ENCODE measurements at places on chromosomes 12 and 14.
A peak's percentile ranks its signal among the peaks of the same experiment; 100 is the strongest.

- peak; percentile 89 for DNase-seq
These were observed at the start of gene FKBP4 for GRCh38 chr12:2794736-2795289. TSS of gene FKBP4 (plus strand) at chr12:2794970. CDS start at chr12:2795140, 170 bp downstream.

DNA sequence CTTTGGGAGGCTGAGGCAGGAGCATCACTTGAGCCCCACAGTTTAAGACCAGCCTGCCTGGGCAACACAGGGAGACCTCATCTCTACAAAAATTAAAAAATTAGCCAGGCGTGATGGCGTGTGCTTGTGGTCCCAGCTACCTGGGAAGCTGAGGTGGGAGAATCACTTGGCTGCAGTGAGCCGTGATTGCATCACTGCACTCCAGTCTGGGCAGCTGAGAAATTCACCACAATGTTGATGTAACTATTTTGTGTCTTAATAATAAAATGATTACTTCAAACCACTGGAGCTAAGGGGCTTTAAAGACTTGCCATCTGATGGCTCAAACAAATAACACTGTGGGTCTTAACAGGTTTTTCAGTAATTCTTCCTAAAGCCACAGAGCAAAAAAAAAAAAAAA is 10.8 kb downstream of the ERH start:
- no peak for DNase-seq

DNA sequence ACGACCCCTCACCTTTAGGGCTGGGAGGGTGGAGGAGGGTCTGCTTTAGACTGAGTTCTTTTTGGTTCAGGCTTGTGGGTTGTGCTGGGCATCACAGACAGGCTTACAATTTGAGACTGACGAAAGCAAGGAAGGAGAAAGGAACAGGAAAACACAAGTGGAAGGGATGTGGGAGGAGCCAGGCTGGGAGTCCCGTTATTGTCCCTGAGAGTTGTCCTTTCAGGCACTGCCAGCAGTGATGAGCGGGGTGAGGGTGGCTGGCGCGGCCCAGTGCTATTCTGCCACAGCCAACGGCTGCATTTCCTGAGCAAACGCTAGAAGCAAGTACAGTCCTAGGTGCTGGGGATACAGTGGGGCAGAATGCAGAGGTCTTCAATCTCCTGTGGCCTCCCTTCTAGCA is 29.2 kb upstream of the TSPAN9 start:
- DNase-seq: no peak

DNA sequence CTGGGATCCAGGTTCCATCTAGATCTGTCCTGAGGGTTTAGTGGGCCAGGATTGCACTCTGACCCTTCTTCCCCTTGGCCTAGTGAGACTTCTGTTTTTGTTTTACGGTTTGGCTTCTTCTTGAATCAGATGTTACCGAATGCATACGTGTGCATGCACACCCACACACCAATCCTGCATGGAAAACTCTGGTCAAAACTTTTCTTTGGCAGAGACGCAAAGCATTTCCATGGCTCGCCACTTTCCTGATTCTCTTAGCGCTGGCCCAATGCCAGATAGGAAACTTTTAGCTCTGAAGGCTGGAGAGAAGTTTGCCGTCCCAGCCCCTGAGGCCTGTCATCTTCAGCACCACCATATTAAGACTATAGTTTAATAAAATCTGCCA is 67.4 kb upstream of the ACTN1 start:
- DNase-seq: peak; percentile 88

GRCh38 chr12:41507286-41507685 is 319.2 kb downstream of the PDZRN4 start:
- no peak for DNase-seq

DNA sequence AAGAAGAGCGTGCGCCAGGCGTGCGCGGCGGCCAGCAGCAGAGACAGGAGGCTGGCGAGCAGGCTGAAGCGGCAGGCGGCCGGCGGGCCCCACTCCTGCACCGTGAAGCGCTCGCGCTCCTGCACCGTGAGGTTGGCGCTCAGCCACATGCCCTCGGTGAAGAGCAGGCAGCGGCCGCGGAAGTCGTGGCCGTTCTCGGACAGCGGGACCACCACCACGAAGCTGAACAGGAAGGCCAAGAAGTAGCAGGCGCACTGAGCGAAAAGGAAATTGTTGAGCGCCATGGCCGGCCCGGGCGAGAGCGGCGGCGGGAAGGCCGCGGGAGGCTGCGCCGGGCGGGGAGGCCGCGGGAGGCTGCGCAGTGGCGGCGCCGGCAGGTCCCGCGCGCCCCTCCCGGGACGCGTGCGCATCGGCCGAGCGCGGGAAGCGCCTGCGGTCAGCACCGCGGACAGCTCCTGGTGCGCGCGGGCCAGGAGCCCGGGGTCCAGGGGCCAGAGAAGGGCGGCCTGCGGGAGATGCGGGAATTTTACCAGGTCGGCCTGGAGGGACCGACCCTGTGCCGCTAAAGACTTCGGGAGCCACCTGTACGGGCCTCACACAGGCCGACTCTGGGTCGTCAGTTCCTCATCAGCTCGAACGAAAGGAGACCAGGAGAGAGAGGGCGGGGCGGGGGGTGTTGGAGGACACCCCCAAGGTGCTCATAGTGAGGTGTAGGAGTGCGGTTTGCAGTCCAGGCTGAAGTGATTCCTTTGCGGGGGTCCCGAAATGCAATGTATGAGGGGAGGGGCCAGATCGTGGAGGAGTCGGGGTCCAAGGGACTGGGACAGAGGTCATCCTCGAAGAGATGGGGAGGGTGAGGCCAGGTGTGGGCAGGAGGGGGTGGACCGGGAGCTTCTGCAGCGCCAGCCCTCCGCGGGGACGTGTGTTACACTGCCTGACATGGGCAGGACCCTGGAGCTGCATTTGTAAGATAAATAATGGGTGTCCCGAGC is at the start of gene TMEM179:
TMEM179 (minus strand) TSS at position 315 of the 992 bp plus-strand sequence; CDS start at position 284, 31 bp downstream.
- peak; percentile 80 for DNase-seq

- no peak for DNase-seq
These were observed 15.7 kb upstream of the HMGA2 start for GRCh38 chr12:65808580-65808979.

GRCh38 chr12:27524839-27525753 is 1.1 kb downstream of the PPFIBP1 start:
- DNase-seq: peak; percentile 82

DNA sequence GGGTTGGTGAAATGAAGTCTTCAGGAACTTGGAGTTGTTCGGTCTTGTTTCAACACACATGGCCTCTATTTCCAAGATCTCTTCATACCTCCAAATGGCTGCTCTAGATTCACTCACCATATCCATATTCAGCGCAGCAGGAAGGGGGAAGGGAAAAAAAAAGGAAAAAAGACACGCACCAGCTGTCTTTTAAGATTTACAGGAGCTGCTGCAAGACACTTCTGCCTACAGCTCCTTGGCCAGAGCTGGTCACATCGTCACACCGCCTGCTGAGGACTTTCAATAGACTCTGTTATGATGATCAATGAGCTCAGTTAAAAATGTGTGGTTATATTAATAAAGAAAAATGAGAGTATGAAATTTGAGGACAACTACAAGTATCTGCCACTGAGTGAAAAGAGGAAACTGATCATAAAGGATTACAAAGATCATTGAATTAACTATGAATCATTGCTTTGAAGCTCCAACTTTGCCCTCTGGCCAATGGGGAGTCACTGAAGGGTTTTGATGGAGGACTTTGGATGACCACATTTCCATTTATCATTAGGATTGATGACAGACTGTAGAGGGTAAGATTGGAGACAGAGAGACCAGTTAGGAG is 182.1 kb upstream of the HMGA2 start:
- no peak for DNase-seq

GRCh38 chr12:131896811-131897270 is 2.4 kb downstream of the ULK1 start:
- DNase-seq: no peak

- no peak for DNase-seq
These were observed 30.0 kb downstream of the NCKAP5L start for GRCh38 chr12:49798248-49798647.

- peak; percentile 19 for DNase-seq
These were observed 6.2 kb upstream of the PLEKHH1 start for GRCh38 chr14:67526676-67527459.

DNA sequence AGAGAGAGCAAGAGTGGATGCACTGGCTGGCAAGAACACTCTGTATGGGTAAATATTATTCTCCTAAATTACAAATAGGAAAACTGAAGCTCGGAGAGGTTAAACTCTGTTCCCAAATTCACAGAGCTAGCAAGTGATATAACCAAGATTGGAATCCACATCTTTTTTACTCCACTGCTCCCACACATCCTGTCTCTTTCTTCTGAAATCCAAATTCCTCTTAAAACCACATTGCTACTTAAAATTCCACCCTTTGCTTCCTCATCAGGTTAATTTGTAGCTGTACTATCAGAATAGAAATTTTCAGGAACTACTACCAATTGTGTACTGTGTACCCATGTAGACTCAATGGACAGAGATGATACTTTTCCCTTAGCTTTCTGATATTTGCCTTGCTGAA is 74.4 kb downstream of the ARMH4 start:
- DNase-seq: no peak

- DNase-seq: no peak
These were observed 6.0 kb upstream of the SLC24A4 start for GRCh38 chr14:92316937-92317336.

- DNase-seq: peak; percentile 43
These were observed 738 bp downstream of the CKAP4 start for GRCh38 chr12:106246891-106247673.

DNA sequence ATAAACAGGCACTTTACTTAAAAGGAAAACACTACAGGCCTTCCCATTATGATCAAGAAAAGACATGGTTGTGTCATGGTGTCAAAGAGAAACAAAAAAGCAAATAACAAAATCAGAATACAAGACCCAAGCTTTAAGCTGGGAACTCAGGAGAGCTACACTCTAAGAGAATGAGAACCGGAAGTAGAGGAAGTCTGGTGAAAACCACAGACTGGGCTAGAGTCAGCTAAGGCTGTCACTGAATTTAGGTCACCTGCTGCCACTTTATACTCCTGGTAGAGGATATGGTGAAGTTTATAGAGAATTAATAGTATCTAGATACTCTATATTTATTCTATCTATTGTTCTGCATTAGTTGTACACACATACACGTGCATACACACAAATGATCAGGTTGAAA is 971.7 kb downstream of the FLRT2 start:
- no peak for DNase-seq

GRCh38 chr12:13085968-13086686 is 17.3 kb downstream of the GSG1 start:
- no peak for DNase-seq

DNA sequence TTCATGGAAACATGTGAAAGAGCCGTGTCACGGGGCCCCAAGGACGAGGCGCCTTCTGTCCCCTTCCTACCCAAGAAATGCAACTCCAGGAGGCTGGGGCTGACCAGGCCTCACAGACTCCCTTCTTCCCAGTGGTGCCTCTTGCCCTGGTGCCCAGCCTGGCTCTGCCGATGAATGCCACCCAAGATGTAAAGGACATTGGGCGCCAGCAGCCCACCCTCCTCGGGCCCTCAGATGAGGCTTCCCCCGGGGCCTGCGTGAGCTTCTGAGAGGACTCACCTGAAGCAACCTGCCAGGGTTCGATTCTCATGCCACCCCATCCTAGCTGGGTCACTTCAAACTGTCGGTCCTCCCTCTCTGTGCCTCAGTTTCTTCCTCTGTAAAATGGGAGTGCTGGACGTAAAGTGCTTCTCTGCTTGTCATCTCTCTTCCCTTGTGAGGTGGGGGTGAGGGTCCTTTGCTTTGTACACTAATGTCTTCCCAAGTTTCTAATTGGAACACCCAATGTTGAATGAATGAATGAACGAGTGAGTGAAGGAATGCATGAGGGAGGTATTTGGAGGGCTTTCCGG is 10.8 kb downstream of the FAM222A start:
- no peak for DNase-seq

DNA sequence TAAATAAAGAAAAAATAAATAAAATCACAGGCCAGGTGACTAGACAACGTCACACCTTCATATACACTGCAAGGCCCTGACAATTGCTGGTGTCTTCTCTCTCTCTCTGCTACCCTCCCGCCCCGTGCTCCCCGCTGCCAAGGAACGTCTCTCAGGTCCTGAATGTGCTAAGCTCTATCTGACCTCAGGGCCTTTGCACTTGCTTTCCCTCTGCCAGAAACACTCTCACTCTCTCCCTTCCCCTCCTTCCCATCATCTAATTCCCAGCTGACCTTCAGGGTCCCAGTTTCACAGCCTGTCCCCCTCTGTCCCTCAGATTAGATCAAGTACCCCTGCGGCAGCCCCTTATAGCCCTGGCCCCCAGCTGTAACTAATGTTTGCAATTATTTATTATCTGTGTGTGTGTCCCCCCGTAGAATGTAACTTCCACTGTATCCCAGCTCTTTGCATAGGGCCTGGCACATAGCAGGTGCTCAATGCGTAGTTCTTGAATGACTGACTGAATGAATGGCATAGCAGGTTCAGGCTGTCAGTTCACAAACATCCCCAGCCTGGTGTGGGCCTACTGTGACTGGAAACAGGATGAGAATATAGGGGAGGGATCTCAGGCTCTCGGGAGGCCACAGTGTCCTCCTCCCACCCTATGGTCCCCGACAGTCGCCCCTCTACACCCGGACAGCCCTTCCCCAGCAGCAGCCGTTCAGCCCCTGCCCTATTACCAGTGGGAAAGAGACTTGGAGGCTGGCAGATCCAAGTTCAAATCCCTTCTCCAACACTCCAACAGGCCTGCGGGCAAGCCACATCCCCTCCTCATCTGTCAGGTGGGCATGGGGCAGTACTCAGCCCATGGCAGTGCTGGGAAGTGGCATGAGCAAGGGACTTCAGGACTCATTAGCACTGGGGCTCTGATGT is 6.6 kb downstream of the BEGAIN start:
- DNase-seq: no peak

- DNase-seq: no peak
These were observed 338.0 kb downstream of the RGS6 start for GRCh38 chr14:72270147-72270727.

DNA sequence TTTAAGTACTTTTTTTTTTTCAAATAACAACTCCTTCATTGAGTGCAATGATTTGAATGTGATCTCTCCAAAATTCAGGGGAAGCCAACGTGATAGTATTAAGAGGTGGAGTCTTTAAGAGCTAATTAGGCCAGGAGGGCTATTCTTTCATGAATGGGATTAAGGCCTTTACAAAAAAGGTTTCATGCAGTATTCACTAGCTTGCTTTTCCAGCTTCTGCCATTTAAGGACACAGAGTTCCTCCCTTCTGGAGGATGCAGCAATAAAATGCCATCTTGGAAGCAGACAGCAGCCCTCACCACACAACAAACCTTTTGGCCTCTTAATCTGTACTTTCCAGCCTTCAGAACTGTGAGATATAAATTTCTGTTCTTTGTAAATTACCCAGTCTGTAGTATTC is 586.8 kb upstream of the LMO3 start:
- DNase-seq: no peak

- DNase-seq: no peak
These were observed 48.1 kb downstream of the GALNT8 start for GRCh38 chr12:4768341-4768740.

GRCh38 chr14:70655110-70655826 is 13.6 kb downstream of the TTC9 start:
- DNase-seq: peak; percentile 20
